ENCODE measurements at places on chromosomes 5 and 9.

- DNase-seq = no peak
- H3K27ac ChIP-seq = no peak overlapping the region
- no peaks in the 10 kb centered on the region for H3K27me3 ChIP-seq
- H3K4me3 ChIP-seq = no peak overlapping the region
These were observed 548.6 kb upstream of the TLE4 start for GRCh38 chr9:79023134-79023580.

- H3K4me1 ChIP-seq = 0 out of 2 replicates have a peak, but pooled peaks cover 7% of the 10 kb centered on the region
- no peak for DNase-seq
- peaks cover under 1% of the 10 kb centered on the region for H3K27me3 ChIP-seq
- H3K4me3 ChIP-seq = no peak overlapping the region
These were observed 30.7 kb downstream of the PAEP start for GRCh38 chr9:135592331-135592590.

GRCh38 chr5:113271745-113272454 lies 162.9 kb downstream of the TSSK1B start:
- H3K27me3 ChIP-seq = no peaks in the 10 kb centered on the region
- H3K36me3 ChIP-seq = no peaks in the 10 kb centered on the region
- no peak overlapping the region for H3K27ac ChIP-seq
- H3K4me3 ChIP-seq = no peak overlapping the region

- H3K27me3 ChIP-seq = no peaks in the 10 kb centered on the region
- no peak overlapping the region for H3K4me3 ChIP-seq
- no peak for DNase-seq
- no peaks in the 10 kb centered on the region for H3K36me3 ChIP-seq
- no peak overlapping the region for H3K27ac ChIP-seq
- no peaks in the 10 kb centered on the region for H3K4me1 ChIP-seq
These were observed 490.9 kb downstream of the GADD45G start for GRCh38 chr9:90095682-90096081.

DNA sequence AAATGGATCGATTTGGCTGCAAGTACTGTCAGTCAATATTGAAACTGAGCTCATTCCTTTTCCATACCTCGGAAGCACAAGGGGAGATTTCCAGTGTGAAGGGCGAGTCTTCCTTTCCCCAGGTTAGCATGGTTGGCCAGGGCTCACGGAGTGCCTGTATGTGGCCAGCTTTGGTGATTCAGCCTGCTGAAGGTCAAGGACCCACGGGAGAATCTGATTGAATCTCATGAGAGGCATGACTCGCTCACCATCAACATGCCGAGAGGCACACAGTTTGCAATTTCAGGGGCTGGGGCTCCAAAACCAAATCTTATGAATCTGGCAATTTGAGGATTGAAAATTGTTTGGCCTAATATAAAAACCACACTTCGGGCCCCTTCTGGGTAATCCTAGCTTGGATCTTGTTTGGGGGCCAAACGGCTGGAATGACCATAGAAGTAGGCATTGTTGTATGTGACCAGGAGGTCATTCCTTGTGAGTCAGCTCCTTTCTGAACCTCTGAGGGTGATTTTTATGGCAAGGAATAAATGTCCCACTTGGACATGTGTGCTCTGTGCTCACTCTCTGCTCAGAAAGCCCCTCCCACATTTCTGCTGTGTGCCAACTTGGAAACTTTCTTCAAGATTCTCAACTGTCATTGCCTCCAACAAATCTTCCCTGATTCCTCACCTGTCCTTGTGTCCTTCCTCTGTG lies 69.8 kb downstream of the DOCK2 start:
- H3K27ac ChIP-seq = no peak overlapping the region
- DNase-seq = no peak
- no peak overlapping the region for H3K4me3 ChIP-seq
- peaks cover 3% of the 10 kb centered on the region for H3K36me3 ChIP-seq
- no peaks in the 10 kb centered on the region for H3K27me3 ChIP-seq
- no peaks in the 10 kb centered on the region for H3K4me1 ChIP-seq

GRCh38 chr9:81598811-81599210 lies 90.5 kb downstream of the TLE1 start:
- no peaks in the 10 kb centered on the region for H3K27me3 ChIP-seq
- DNase-seq = no peak
- H3K4me3 ChIP-seq = no peak overlapping the region
- H3K36me3 ChIP-seq = no peaks in the 10 kb centered on the region
- H3K4me1 ChIP-seq = no peaks in the 10 kb centered on the region
- H3K27ac ChIP-seq = no peak overlapping the region

DNA sequence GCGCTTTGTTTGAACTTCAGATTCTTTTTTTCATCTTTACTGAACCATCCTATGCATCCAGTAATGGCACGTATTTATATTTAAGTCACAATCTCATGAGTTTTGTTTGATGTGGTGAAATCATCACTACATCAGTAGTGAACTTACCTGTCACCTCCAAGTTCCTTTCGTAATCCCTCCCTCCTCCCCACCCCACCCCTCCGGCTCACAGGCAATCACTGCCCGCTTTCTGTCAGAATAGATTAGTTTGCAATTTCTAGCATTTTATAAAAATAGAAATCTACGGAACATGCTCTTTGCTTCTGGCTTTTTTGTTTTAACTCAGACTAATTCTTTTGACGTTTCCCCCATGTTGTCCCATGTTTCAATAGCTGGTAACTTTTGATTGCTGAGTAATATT lies 305.4 kb upstream of the IRX4 start:
- no peak overlapping the region for H3K4me3 ChIP-seq
- no peaks in the 10 kb centered on the region for H3K36me3 ChIP-seq
- H3K4me1 ChIP-seq = no peaks in the 10 kb centered on the region

DNA sequence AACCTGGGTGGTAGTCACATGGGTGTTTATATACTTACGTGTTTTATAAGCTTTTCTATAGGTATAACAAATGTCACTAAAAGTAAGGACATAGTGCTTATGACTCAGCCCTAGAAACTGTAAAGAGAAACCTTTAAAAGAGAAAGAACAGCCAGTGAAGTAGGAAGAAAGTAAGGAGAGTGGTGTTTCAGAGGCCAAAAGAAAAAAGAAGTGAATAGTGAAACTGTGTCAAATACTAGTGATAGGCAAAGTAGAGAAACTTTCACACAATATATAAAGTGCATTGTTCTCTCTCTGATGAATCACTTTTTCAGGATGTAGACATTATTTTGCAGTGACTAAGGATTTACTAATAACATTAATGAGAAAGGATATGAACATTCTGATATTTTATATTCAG lies 74.2 kb upstream of the SUSD1 start:
- no peaks in the 10 kb centered on the region for H3K4me1 ChIP-seq
- DNase-seq = peak; percentile 11
- H3K27ac ChIP-seq = no peak overlapping the region
- no peaks in the 10 kb centered on the region for H3K27me3 ChIP-seq
- no peak overlapping the region for H3K4me3 ChIP-seq

GRCh38 chr5:139446956-139447779 lies 7.8 kb upstream of the DNAJC18 start:
- H3K4me3 ChIP-seq = no peak overlapping the region
- no peaks in the 10 kb centered on the region for H3K4me1 ChIP-seq
- H3K27ac ChIP-seq = no peak overlapping the region
- H3K27me3 ChIP-seq = no peaks in the 10 kb centered on the region
- H3K36me3 ChIP-seq = no peaks in the 10 kb centered on the region

DNA sequence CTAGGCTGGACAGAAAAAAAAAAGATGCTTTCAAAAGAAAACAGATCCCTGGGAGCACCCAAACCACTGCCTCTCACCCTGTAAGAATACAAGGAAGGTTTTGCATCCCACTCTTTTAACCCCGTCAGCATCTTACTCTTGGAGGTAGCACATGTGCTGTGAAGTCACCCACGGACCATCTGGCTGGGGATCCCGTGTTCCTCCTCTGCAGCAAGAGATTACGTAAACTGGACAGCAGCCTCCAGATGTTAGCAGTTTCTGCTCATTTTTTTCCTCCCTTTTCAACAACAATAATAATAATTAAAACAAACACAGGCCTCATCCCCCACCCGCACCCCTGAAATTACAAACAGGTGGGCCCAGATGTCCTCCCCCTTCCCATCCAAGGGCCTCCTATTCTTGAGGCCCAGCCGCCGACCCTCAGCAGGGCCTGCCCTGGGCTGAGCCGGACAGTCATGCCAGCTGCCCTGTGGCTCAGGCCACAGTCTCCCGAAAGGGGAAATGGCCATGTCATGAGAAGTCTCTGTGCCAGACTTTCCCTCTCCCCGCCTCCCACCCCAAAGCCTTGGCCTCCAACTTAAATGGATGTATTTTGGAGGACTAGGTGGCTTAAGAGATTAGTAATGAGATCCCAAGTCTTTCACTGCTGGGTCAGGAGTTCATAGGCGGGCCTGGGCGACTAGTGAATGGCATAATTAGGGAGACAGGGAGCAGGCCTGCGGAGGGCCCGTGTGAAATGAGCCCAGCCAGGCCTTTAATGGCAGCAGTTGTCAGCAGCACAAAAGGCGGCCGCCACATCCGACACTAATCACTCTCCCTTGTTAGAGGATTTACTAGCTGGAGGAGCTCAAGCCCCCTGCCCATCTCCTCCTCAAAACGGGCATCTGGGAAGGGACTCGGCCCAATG lies 165.1 kb downstream of the PAPPA start:
- H3K4me1 ChIP-seq = no peaks in the 10 kb centered on the region
- H3K36me3 ChIP-seq = no peaks in the 10 kb centered on the region
- H3K27ac ChIP-seq = no peak overlapping the region
- no peaks in the 10 kb centered on the region for H3K27me3 ChIP-seq
- no peak for DNase-seq

DNA sequence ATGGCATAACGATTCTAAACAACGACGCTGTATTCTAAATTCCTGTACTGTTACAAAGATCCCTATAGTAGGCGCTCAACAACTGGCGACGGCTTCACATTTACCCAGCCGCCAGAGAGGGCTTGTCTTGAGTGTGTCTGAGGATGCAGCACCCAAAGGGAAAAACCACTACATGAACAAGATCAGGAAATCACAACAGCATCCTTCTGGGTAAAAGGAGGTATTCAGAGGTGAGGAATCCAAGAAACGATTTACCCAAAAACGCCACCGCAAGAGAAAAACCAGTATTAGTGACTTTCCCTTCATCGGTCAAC lies 711 bp downstream of the TTC33 start:
- peak; percentile 82 for DNase-seq
- H3K4me1 ChIP-seq = peaks cover 7% of the 10 kb centered on the region
- H3K4me3 ChIP-seq = peak overlapping the region; percentile 81
- H3K27me3 ChIP-seq = no peaks in the 10 kb centered on the region
- no peaks in the 10 kb centered on the region for H3K36me3 ChIP-seq

DNA sequence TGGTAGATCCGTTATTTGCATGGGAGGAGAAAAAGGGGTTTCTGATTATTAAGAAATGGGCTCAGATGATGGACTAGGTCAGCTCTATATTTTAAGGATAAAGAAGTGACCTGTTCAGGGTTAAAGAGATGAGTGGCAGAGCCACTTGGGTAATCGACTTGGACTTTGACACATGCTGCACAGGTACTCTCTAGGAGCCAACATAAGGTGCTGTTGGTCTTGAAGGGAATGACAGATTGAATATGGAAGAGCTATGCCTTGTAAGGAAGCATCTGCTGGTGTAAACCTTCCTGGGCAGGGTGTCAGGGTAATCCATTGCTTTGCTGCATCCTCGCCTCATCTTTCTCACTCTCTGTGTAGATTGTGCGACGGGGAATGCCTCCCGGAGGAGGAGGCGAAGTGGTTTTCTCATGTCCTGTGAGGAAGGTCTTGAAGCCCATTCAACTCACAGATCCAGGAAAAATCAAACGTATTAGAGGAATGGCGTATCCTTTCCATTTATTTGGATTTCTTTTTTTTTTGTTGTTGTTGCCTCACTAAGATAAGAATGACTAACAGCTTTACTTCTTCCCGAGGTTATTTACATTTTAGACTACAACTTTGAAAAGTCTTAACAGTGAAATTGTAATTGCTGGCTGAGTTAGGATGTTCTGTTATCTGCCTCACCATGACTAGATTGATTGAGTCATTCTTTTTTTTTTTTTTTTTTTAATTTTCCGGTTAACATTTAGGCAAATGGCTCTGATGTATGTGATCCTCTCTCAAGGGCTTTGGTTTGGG lies 41.2 kb downstream of the RCL1 start:
- no peak overlapping the region for H3K27ac ChIP-seq
- no peak for DNase-seq

- H3K27me3 ChIP-seq = no peaks in the 10 kb centered on the region
- H3K36me3 ChIP-seq = no peaks in the 10 kb centered on the region
- peaks cover 15% of the 10 kb centered on the region for H3K4me1 ChIP-seq
- no peak overlapping the region for H3K4me3 ChIP-seq
- H3K27ac ChIP-seq = no peak overlapping the region
- DNase-seq = no peak
These were observed 1.0 kb upstream of the CRB2 start for GRCh38 chr9:123354806-123355508.

DNA sequence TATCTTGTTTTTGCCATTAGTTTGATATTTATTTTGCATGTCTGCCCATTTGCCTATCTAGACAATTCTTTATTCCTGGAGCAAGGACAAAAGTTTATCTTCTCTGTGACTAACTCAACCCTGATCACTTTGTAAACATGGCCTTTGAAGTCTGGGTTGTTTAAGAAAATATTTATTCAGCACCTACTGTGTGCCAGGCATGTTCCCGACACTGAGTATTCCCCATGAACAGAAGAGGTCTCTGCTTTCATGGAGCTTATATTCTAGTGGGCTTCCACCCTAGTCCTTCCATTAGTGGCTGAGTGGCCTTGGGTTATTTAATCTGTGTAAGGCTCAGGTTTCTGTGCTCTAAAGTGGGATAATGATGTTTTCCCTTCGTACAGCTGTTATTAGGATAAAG lies 49.7 kb downstream of the SEMA6A start:
- no peaks in the 10 kb centered on the region for H3K4me1 ChIP-seq
- no peak for DNase-seq
- no peaks in the 10 kb centered on the region for H3K27me3 ChIP-seq
- no peak overlapping the region for H3K4me3 ChIP-seq
- H3K36me3 ChIP-seq = no peaks in the 10 kb centered on the region

DNA sequence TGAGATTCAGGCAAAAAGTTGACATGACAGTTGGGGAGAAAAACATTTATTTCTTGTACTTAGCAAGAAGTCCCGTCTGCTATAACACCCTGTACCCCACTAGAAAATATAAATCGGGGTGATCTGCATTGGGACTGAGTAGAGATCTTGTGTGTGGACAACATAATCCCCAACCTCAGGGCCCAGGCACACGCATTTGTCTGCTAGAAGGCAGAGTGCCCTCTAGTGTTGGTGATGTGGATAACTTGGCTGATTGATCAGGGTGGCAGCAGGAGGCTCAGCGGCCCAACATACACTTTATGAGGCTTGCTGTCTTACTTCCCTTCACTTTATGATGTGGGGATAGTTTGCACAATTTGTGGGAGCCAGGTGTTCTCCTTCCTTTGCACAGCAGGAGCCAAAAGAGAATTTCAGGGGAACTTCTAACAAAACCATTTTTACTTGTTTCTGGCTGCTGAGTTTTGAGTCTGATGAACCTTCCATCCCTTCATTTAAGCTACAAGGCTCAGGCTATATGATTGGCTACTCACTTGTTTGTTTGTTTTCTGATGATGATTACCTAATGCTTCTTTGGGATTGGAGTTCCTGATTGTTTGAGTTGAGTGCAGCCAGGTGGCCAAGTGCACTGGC lies 263.2 kb downstream of the DMAC1 start:
- H3K27me3 ChIP-seq = no peaks in the 10 kb centered on the region
- DNase-seq = peak; percentile 65
- H3K27ac ChIP-seq = no peak overlapping the region
